Peyer's patch (tissue), 4 donors: ENCODE measurements at places on chromosomes 11 and 22.

- DNase-seq = no peak
These were observed 124.3 kb downstream of the RBFOX2 start for GRCh38 chr22:35904336-35904692.

DNA sequence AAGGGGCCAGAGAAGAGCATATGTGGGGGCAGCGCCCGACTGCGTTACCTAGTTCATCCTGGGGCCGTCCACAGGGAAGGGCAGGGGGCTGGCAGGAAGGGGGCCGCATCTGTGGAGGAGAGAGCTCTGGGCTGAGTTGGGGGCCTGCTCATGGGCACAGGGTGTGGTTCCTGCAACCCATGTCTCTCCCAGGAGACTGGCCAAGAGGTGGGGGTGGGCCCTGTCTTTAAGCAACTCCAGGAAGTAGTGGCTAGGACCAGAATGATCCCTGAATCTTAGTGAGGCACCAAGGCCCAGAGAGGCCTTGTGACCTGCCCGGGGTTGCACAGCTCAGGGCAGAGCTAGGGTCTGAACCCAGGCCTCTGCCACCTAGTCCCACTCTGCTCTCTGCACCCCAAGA is 21.9 kb downstream of the CSNK1E start:
- no peak for DNase-seq

- DNase-seq = no peak
These were observed 141.3 kb upstream of the TTC12 start for GRCh38 chr11:113173126-113173525.

DNA sequence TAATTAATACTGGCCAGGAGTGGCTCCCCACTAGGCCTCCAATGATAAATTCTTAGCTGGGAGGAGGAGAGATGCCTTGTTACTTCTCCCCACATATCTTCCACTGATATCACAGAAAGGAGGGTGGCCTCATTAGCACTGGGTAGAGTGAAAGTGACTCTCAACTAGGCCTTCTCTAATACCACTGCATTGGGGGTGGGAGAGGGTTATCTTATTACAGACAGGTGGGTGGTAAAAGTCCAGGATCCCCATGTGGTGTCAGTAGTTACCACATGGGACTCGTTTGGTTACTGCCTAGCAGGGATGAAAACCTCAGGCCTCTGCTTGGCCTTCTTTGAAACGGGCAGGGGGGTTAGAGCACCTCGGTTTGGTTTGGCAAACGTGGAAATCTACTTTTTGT is 167.3 kb downstream of the UVRAG start:
- no peak for DNase-seq

DNA sequence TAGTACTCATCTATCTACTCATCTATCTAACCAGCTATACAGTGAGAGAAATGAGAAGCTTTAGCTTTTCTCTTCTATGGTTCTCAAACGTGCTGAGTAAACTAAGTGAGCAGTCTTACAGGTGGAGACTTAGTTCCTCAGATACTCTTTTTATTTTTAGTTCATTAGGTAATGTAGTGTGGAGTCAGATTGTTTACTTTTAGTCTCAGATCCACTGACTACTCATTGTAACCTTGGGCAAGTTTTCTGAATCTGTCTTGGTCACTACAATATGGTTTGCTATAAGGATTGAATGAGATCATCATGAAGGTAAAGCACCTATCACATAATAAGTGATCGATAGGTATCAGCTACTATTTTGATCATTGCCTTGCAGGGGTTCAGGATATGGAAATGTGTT is 160.1 kb downstream of the RAB38 start:
- DNase-seq = no peak

DNA sequence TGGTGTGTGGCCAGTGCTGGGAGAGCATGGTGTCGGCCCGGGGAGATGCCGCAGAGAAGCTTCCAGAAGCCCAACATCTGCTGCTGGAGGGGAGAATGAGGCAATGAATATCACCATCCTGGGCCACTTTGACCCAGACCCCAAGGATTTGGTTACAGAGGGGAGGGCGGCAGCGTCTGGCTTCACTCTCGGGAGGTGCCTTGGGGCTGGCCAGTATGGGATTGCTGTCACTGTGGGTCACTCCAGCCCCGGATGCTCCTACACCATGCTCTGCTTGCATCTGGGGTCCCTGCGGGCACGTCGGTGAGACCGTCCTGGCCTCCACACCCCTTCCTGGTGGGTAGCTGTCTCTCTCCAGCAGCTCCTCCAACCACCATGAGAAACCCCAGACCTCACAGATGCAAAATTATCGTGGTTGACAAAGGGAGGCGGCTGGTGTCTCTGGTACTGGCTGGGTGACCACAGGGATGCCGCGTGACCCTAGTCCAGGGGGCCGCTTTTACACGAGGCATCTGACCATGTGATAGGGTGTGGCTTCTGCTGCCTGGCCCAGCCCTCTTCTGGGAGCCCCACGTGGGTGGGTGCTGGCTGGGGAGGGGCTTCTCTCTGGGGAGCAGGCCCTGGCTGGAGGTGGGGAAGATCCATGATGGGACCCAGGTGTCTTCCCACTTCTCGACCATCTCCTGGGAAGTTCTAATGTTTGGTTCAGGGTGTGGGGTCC is 5.7 kb downstream of the KCNQ1 start:
- DNase-seq = peak; percentile 41

DNA sequence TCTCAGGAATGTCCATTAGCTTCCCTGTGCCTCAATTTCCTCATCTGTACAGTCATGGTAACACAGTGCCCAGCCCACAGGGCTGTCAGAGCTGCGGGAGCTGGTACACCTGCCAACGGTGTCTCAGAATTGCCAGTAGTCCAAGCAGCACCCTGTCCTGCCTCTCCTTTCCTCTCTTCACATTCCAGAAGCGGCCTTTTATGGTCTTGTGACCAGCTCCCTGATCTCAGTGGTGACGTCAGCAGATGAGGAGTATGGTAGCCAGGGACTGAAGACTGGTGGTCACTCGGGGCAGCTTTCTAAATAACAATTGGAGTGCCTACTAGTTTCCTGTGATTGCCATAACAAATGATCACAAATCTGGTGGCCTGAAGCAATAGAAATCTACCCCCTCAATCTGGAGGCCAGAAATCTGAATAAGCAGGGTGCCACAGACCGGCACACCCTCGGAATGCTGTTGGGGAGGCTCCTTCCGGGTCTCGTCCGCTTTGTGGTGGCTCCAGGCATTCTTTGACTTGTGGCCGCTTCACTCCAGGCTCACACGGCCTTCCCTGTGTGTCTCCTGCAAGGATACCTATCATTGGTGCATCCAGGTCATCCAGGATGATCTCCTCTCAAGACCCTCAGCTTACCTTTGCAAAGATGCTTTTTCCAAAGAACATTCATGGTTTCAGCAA is 2.1 kb downstream of the FADD start:
- no peak for DNase-seq

GRCh38 chr11:83033972-83034672 is 37.6 kb downstream of the RAB30 start:
- DNase-seq = no peak

DNA sequence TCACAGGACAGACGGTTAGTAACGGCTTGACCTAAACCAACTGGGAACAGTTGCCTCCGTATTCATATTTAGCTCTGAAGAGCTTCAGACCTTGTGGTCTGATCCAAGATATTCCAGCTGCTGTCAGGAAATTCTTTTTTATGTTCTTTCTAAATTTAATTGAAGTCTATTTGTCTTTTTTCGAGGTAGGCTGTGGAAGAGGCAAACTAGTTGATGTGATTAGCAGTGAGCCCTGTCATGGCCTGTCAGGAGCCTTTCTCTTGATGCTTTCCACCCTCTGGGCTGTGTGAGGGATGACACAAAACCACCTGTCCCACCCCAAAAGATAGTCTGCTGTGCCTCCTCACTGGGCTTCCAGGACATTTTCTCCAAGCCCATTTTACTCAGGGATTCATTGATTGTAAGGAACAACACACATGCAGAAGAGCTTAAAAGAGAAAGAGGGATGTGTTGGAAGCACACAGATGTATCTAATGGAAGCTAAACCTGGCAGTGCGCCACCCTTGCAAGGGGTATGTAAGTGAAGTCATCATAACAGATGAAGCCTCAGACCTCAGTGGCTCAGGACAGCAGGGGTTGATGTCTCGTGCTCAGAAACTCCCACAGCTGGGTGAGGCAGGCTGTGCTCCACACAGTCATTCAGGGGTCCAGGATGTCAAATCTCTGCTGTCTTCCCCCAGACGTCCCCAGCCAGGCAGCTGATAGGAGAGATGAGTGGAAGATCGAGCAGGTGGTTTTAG is 170.0 kb downstream of the NCAM1 start:
- no peak for DNase-seq

GRCh38 chr11:65547446-65548125 is 10.6 kb downstream of the LTBP3 start:
- DNase-seq = peak; percentile 62

DNA sequence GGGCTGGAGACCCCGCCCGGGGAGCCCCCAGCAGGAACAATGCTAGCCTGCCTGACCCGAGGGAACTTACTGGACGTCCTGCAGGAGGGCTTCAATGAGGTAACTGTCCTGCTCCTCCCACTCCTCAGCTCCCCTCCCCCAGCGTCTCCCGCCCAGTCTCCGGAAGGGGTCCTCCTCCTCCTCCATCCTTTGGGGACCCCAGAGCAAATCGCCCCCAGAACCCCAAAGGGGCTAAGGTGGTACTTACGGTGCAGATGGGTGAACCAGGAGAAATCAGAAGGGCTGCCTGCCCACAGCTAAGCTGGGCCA is 272 bp downstream of the DIXDC1 start:
- DNase-seq = no peak

DNA sequence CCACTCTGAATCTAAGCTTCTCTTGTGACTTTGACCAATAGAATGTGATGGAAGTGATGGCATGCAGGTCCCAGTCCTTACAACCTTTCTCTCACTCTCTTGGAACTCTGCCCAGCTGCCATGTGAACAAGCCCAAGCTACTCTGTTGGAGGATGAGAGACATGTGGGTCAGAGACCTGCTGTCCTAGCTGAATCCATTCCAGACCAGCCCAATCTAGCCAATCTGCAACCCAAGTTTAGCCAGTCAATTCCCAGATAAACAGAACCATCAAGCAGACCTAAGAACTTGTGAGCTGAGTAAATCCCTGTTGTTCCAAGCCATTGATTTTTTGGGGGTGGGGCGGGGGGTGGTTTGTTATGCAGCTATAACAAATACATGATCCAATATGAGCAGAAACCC is 69.2 kb upstream of the GRK3 start:
- DNase-seq = no peak

GRCh38 chr11:74388678-74389327 is 9.4 kb downstream of the PGM2L1 start:
- DNase-seq = peak; percentile 78

DNA sequence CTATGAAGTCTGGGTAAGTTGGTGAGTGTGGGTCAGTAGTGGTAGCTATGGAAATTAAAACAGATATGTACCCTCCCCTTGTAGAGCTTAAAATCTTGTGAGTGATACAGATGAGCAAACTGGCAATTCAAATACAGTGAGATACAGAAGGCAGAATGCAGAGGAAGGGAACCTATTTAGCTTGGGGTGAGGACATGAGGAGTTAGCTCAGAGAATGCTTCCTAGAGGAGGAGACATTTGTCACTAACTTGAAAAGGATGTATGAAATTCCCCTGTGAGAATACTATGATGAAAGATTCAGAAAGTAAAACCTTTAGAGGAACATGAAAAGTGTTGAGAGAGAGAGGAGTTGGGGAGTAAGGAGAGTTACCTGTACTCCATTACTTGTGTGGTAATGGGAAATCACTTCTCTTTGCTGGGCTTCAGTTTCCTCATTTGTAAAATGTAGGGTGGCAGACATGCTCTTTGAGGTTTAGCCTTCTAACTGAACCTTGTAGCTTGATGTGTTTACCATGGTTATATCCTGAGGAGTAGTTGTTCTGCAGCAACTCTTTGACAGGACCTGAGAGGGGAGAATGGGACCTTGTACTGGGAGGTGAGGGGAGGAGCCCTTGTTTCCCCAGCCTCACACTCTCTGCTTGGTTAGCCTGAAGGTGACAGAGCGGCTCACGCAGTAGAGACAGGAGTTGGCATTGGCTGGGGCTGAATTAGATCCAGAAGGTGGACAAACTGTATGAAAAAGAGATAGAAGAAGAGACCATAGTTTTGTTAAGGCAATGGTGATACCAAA is 17.9 kb downstream of the SWAP70 start:
- DNase-seq = no peak

GRCh38 chr22:36638747-36639146 is 64.8 kb downstream of the CACNG2 start:
- no peak for DNase-seq

DNA sequence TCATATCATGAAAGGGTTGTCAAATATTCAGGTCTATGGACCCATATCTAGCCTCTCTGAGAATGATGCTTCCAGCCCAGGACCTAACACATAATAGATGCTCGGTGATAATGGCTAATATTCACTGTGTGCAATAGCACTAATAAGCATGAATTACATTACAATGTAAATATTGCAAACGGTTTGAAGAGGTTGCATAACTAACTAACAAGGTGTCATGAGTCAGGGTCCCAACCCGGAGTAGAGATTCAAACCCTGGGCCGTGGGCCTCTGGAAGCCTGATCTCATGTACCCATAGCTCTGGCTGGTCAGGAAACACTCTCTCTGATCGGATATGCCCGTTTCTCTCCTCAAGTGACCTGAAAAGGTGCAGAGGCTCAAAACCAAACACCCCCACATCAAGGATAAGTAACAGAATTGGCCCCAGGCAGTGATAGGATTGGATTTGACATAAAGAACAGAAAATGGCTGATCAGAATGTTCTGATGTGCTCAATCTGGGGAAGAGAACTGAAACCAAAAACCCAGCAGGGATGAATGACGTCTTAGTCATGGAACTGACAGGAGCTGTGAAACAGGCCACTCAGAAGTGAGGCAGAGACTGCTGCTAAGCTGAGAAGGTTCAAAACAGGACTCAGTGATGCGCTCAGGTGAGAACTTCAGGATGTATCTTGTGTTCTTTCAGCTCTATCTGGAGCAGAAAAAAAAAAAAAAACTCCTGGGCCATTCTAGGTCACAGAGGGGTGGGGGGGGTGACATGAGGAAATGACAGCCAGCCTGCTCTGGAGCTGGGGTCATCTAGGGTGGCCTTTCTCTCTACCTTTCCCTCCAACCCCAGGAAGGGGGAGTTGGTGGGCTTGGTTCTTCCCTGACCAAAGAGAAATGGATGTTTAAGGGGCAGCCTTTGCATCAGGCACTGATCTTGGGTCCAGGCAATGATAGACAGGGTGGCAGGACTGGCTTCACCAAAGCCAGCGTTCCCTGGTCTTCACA is 6.6 kb upstream of the KCTD17 start:
- no peak for DNase-seq

- DNase-seq = no peak
These were observed 4.3 kb downstream of the ZFTA start for GRCh38 chr11:63764340-63764678.

- no peak for DNase-seq
These were observed 515.9 kb downstream of the JRKL start for GRCh38 chr11:96905663-96906062.

DNA sequence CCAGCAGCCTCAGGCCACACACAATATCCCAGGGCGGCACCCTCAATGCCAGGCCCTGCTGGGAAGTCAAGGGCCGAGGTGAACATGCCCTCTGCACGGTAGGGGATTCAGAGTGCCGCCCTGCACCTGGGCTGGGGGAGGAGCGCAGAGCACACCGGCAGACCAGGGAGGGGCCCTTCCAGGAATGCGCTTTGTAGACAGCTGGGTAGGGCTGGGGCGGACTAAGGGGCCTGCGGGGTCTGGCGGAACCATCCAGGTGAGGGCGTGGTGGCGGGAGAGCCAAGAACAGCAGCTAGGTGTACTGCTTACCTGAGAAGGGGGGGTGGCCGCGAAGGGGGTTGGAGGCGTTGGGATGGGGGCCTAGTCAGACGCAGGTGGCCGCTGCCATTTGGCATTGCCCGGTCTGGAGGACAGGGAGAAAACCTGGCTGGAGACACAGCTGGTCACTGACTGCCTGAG is 26.0 kb downstream of the DUSP8 start:
- no peak for DNase-seq
